ENCODE measurements at places on chromosomes 12 and 14.

GRCh38 chr12:124493809-124494750 lies 73.3 kb downstream of the NCOR2 start:
- no peak for DNase-seq

- peak; percentile 51 for DNase-seq
Observed at GRCh38 chr14:77303417-77304156, 17.1 kb downstream of the POMT2 start.

- DNase-seq = peak; percentile 27
Observed at GRCh38 chr12:55188974-55189556, 31.8 kb upstream of the OR10A7 start.

GRCh38 chr14:87644689-87645088 lies 348.3 kb downstream of the GALC start:
- DNase-seq = no peak

Data from hypothalamus (tissue), 51 donors.